Stimulated activated CD4-positive, alpha-beta T cell treated with anti-CD3 and anti-CD28 coated beads, Interleukin-1b, Interleukin-23, amount 100 ng/mL, for 48 hours (primary cell): ENCODE measurements at places on chromosomes 1 and 21.

GRCh38 chr1:171127099-171127498 is 36.4 kb downstream of the FMO3 start:
- DNase-seq: no peak

DNA sequence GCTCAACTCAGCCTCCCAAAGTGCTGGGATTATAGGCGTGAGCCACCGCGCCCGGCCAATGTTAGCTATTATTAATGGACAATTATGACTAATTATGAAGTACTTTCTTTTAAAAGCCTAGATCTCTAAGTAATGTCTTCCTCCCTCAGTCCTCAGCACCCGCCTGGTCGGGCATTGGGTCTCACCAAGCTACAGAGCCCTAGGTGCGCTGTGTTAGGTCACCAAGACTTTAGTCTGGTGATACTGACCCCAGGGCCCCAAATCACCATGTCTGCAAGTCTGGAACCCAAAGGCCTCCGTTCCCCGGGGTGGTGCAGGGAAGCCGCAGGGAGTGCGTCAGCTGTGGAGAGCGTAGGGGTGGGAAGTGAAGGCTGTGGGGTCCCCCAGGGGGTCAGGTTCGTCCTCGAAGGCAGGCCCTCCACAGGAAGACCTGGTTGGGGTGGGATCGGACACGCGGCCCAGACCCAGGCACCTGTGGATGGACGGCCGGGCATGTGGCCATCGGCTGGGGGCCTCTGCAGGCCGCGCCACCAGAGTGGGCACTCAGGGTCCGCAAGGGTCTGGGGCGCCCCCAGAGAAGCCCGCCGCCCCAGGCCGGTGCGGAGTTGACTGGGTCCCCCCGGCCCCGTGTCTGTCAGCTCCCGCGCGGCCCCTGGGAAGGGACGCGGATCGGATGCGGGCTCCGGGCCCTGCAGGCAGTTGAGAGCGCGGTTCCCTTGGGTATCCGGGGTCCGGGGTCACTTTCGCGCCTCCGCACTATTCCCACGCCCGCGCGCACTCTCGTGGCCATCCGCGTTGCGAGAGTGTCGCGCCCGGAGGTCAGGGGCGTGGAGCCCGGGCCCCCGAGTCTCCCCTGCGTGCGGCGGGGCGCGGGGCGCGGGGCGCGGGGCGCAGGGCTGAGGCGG is 710 bp upstream of the PDXK start:
- DNase-seq: no peak

GRCh38 chr1:246532519-246532918 is 25.4 kb upstream of the SMYD3 start:
- no peak for DNase-seq

GRCh38 chr1:158691907-158692306 is 5.4 kb upstream of the SPTA1 start:
- no peak for DNase-seq

GRCh38 chr1:200895443-200895789 is 716 bp downstream of the INAVA start:
- no peak for DNase-seq

DNA sequence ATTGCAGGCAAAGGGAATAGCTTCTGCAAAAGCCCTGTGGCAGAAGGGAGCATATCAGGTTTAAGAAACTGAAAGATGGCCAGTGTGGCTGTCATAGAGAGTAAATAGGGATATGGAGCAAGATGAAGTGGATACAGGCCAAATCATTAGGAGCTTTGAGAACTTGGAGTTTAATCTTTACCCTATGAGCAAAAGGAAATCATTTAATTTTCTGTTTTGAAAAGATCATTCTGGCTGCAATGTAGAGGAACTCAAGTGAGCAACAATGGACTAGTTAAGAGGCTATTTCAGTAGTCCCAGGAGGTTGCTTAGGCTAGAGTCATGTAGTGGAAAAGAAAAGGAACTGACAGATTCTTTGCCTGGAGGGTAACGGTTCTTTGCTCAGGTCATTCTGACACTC is 47.2 kb downstream of the RAP1A start:
- no peak for DNase-seq

DNA sequence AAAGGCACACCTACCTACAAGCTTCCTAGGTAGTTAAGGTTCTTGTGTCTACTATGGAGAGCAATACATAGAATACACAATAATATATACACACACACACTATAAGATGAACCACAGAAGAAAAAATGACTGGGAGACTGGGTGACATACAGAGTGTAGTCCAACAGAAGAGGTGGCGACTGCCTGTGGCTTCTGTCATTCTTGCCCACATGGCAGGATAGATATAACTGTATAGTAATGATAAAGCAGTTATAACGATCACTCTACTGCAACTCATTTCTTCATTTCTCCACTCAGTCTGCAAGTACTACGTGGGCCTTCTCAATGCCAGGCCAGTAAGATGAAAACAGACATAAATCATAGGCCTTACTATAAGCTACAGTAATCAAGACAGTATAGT is 113.8 kb upstream of the EDN2 start:
- no peak for DNase-seq

DNA sequence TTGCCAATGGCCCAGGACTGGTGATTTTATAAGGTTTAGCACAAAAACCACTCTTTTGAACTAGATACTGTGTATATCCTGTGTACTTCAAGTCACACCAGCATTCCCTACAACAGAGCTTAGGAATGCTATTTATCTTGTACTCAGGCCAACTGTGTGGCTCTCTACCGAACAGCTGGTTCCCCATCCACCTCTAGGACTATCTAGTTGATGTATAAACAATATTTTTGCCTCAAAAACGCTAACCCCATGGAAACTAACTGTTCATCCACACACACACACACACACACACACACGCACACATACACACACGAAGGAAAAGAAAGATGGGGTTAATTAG is 28.7 kb upstream of the SLC45A3 start:
- DNase-seq: no peak

- no peak for DNase-seq
Observed at GRCh38 chr21:17949421-17949820, 130.3 kb upstream of the C21orf91 start.

DNA sequence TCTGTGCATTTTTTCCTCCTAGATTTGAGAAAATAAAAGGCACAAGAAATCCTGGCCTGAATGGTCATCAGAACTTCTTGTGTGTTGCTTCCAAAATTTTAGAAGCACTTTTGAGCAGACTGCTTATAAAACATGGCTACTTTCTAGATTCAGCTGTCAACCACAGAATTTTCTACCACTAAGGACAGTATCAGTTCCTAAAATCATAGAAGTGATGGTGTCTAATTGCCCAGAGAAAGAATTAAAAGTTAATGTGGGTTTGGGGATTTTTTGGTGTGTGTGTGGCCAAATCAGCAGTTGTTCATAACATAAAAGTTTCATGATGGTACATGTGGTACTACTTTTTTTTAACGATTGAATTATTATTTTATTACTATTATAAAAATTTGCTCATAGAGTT is 171.4 kb upstream of the SNX7 start:
- no peak for DNase-seq

DNA sequence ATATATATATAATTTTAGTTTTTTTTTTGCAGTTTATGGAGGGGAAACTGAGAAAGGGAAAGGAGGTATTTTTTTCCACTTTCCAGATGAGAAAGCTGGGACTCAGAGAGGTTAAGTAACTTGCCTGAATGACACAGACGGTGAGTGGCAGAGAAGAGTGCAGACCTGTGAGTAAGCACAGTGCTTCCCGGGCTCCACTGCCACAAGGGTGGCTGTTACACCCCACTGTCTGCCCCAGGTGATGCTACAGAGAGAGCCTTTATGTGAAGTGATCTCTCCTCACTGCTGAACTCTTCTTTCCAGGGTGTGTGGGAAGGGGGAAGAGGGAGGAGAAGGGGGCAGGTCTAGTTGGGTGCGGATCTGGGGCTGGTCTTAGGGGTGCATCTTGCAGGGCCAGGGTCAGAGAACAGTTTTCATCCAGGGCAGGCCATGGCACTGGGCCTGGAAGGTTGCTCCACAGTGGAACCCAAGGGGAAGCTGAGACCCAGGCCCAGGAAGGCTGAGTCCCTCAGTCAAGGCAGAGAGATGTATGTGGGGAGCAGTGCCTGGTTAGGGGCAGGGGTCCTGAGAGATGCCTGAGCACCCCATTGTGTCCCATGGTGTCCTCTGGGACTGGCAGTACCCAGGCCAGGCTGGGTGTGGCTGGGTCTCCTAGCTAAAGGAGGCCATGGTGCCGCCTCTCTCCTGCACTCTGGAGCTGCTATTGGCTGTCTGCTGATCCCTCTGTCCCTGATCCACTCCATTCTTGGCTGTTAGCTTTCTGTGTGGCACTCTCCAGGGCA is 357.5 kb downstream of the PTPRU start:
- no peak for DNase-seq

DNA sequence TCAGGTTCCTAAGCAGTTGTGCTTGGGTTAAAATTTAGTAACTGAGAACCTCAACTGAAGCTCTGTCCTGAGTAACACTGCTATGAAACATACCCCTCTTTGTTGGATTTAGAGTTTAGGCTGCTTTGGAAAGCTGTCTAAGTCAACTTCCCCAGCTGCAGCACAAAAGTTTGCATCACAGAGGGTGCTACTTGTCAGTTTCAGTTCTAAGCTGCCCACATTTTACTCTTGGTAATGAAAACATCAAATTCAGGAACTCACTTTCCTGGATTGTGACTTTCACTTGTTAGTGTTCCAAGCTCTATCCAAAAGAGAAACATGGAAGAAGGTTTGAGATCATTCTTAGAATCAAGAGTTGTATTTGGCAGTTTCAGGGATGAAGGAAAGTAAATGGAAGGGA is 191.7 kb upstream of the NFIA start:
- DNase-seq: no peak

DNA sequence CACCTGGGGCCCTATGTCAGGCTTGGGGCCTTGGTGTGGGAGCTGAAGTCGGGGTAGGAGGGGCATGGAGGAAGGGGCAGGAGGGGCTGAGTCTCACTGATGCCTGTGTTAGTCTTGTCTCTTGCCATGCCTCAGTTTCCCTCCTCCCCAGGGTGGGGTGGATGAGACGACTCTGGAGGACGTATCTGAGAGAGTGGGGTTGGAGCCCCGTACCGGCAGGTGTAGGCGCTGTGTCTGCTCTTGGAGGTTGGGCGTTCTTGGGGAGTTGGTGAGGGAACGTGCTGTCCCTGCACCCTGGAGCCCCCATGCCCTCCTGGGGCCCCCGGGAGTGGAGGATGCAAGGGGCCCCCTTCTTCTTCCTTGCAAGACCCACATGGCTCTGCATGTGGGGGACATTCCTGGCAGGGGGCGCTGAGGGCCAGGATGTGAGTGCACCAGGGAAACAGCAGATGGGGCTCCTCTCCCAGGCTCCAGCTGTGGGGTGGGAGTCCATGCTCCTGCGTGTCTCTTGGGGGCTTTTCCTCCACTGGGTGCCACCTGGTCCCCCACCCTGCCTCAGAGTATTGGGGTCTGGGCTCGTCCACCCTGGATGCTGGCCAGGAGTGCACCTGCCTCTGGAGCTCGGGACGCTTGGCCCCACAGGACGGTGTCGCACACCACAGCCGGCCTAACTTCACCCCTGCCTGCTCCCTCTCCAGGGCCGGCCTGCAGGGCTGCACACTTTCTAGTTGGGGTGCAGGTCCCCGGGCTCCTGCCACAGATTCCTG is 1.4 kb upstream of the TNFRSF14 start:
- peak; percentile 46 for DNase-seq

- DNase-seq: no peak
Observed at GRCh38 chr1:246788895-246789338, 64.7 kb downstream of the SCCPDH start.

GRCh38 chr21:14918527-14918926 is 146.3 kb downstream of the NRIP1 start:
- DNase-seq: no peak
